ENCODE measurements at places on chromosomes 3 and 15.

DNA sequence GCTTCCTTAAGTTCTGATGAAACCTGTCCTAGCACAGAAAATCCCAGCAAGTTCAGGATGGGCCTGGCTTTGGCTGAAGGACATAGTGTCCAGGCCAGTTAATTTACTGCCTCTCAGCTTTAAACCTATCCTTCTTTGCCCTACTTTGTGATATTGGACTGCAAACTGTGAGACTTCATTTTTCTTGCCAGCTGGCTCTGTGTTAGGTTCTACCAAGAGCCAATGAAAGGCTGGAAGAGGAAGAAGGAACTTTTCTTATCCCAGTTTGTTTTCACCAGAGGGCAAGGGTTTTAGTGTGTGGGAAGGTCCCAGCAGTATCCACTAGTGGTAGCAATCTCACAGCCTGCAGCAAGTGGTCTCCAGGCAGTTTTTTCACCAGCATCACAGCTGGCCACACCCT is 18.2 kb downstream of the DCUN1D1 start:
- DNase-seq: no peak

- no peak for DNase-seq
Measured at GRCh38 chr3:52041118-52041731, 15.1 kb downstream of the DUSP7 start.

GRCh38 chr3:9064850-9065249 is 101.6 kb upstream of the RAD18 start:
- DNase-seq: no peak

- DNase-seq: no peak
Measured at GRCh38 chr3:138356730-138357405, 8.5 kb downstream of the MRAS start.

GRCh38 chr3:27216955-27217552 is 152.1 kb downstream of the NEK10 start:
- no peak for DNase-seq

- no peak for DNase-seq
Measured at GRCh38 chr3:129594409-129594808, 12.1 kb downstream of the PLXND1 start.

DNA sequence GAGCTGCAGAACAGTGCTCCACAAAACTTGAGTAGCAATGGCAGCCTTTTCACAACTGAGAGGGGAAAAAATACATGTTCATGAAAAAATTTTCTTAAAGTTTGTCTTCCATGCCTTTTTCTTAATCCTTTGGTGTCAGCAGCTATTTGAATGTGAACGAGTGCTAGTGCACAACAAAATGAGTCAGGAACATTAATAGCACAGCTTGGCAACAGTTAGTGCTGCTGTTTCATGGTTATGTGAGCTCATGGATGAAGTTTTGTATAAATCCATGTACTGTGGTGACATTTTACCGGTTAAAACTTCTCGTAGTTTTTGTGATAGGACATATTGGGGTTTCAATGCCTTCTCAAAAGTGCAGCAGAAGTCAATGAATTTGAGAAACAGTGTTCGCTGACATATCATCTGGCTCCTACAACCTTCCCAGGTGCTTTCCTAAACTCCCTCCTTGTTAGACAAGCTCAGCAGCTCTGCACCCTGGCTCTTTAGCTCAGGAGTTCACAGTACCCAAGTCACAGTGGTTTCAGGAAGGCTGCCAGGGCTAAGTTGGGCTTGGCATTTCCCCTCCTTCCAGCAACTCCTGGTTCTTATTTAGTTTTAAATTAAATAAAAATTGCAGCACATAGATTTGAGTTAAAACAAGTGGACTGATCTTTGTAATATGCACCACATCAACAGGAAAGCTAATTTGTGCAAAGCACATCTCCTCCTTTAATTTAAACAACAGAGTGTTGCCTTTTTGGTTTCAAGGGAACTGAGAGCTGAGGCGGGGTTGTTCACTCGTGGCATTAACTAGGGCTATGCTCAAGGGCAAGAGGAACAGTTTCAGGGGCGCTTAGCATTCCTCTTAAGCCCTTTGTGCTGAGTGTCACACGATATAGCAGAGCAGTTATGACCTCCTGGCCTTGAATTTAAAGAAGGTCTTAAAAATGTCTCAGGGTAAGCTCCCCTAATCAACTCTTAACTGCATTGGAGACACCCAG is 362.8 kb downstream of the CHST2 start:
- DNase-seq: no peak

DNA sequence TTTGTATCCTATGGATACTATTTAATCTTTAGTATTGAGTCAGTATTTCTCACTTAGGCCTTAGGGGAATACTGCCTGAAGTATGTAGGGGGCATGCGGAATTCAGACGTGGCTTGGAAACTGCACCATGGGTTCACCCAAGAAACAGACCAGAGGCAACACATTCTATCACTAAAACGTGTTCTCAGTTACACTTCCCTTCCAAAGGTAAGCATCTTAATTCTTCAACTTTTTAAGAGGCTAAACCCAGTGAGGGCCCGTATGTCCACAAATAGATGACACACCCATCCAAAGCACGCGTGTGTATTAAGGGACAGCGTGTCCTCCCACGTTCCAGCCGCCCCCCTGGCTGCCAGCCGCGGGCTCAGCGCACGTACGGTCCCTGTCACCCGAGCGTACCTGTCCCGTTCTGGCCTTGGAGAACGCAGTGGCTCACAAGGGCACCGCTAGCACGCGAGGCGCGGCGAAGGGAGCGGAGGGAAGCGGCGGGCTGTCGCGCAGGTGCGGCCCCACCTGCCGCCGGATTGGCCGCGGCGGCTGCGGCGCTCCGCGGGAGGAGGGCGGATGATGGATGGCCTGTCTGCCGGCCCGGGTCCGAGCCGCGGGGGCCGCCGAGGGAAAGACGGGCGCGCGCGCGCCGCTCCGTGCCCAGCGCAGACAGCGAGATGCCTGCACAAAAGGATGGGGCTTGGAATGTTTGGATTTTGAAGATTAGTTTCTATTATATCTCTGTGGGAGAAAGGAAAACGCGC is 1003.9 kb upstream of the NR2F2 start:
- no peak for DNase-seq

Data from activated CD4-positive, alpha-beta T cell treated with anti-CD3 and anti-CD28 coated beads, Interleukin-2, amount 50 U/mL, for 16 hours (primary cell).